Stimulated activated CD4-positive, alpha-beta T cell treated with anti-CD3 and anti-CD28 coated beads, TNF-alpha, amount 100 ng/mL, for 48 hours (primary cell): ENCODE measurements at places on chromosomes 7 and 10.

DNA sequence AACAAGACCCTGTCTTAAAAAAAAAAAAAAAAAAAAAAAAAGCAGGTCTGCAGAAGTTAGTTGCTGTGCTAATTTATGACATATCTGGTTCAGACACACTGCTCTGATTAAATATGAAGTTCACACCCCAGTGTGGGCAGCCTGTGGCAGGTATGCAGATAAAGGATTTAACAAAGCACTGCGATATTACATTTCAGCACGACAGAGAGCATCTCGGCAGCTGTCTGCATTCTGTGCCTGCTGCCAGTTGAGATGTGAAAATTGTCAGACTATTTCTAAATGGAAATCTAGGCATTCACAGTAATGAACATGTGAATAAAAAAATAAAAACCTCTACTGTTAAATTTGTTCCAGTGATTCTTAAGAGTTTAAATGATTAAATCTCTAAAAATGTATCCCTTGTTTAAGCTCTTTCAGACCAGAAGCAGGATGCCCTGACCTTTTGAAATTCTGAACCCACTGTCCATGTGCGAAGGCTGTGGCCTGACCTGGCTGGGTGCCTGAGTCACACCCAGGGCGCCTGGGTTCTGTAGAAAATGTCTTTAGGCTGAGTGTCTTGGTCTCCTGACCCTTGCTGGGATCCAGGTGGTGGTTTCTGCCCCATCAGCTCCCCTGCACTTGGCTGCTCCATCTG, 272.9 kb downstream of the WDR37 start:
- DNase-seq: no peak

GRCh38 chr10:58797356-58797755, 284.7 kb downstream of the BICC1 start:
- DNase-seq: no peak

- no peak for DNase-seq
These were observed 493.1 kb downstream of the XPNPEP1 start for GRCh38 chr10:109430043-109430760.

- no peak for DNase-seq
These were observed 41.2 kb downstream of the CALML3 start for GRCh38 chr10:5565671-5566581.

DNA sequence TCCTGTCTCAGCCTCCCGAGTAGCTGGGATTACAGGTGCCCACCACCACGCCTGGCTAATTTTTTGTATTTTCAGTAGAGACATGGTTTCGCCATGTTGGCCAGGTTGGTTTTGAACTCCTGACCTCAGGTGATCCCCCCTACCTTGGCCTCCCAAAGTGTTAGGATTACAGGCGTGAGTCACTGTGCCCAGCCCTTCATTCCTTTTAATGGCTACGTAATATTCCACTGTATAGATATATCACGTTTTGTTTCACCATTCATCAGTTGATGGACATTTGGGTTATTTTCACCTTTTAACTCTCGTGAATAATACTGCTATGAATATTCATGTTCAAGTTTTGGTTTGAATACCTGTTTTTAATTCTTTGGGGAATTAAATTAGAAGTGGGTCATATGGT, 44.6 kb upstream of the CYCS start:
- DNase-seq: no peak

- DNase-seq: peak; percentile 37
These were observed 28.6 kb downstream of the SMKR1 start for GRCh38 chr7:129530795-129531391.

DNA sequence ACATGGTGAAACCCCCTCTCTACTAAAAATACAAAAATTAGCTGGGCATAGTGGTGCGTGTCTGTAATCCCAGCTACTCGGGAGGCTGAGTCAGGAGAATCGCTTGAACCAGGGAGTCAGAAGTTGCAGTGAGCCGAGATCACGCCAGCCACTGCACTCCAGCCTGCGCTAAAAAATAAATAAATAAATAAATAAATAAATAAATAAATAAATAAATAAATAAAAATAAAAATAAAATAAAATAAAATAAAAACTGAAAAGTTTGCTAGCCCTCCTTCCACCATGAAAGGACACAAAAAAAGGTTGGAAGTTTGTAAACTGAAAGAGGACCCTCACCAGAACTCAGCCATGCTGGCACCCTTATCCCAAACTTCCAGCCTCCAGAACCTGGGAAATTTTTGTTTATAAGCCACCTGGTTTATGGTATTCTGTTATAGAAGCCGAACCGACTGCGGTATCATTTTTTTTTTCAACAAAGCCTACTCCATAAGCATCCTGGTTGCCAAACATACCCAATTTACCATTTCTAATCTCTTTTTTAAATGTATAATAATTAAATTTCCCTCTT, 448.2 kb downstream of the SEMA3D start:
- DNase-seq: no peak

GRCh38 chr7:83502636-83503035, 146.3 kb downstream of the SEMA3E start:
- DNase-seq: no peak

DNA sequence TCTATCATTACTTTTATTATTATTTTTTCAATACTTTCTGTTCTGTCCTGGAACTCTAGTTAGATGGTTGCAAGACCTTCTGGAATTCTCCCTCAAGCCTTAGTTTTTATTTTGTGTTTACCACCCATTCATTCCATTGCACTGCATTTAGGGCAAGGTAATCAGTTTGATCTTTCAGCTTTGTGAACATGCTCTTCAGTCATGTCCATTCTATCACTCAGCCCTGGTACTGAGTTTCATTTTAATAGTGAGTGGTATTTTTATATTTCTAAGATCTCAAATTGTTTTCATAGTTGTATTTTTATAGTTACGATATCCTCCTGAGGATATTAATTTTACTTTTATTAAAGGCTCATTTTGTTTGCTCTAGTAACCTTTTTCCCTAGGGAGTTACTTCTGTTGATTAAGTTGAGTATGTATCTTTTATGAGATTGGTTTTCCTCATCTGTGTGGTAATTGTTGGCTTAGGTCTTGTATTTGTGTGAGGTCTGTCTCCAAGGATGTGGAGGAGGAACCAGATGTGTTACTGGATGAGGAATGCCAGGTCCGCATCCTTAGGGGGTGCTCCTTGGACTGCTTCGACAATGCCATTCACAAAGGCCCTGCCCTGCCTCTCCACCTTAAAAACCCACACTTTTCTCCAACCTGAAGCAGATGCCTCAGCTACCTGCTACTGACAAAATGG, 46.7 kb upstream of the RAB18 start:
- no peak for DNase-seq

- DNase-seq: no peak
These were observed 992.1 kb downstream of the NRG3 start for GRCh38 chr10:82867056-82867455.

GRCh38 chr10:133279326-133280226, 2.9 kb upstream of the ADAM8 start:
- DNase-seq: no peak

- DNase-seq: no peak
These were observed 223.3 kb downstream of the LRMDA start for GRCh38 chr10:75654772-75655171.

GRCh38 chr10:96129387-96130325, at the start of gene ZNF518A:
Gene ZNF518A, plus strand, starts transcription at chr10:96130297. Its CDS starts 26,026 bp downstream, at chr10:96156323.
- peak; percentile 79 for DNase-seq

GRCh38 chr7:158016180-158017097, 571.2 kb downstream of the PTPRN2 start:
- DNase-seq: no peak

- no peak for DNase-seq
These were observed 162.8 kb upstream of the CSTF2T start for GRCh38 chr10:51862149-51862548.

- no peak for DNase-seq
These were observed 9.0 kb upstream of the HSPB1 start for GRCh38 chr7:76293407-76293901.

GRCh38 chr10:4241724-4242345, 456.8 kb upstream of the KLF6 start:
- no peak for DNase-seq

DNA sequence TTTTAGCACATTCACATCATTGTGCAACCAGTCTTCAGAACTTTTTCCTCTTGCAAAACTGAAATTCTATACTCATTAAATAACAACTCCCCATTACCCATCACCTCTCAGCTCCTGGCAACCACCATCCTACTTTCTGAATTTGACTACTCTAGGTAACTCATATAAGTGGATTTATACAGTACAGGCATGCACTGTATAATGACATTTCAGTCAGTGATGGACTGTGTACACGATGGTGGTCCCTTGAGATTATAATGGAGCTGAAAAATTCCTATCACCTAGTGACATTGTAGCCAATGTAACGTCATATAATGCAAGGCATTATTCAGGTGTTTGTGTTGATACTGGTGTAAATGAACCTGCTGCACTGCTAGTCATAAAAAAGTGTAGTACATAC, 60.1 kb downstream of the BTRC start:
- DNase-seq: no peak

GRCh38 chr7:21548491-21548890, 5.7 kb downstream of the DNAH11 start:
- no peak for DNase-seq

GRCh38 chr10:17113889-17114540, 15.6 kb downstream of the CUBN start:
- DNase-seq: no peak

DNA sequence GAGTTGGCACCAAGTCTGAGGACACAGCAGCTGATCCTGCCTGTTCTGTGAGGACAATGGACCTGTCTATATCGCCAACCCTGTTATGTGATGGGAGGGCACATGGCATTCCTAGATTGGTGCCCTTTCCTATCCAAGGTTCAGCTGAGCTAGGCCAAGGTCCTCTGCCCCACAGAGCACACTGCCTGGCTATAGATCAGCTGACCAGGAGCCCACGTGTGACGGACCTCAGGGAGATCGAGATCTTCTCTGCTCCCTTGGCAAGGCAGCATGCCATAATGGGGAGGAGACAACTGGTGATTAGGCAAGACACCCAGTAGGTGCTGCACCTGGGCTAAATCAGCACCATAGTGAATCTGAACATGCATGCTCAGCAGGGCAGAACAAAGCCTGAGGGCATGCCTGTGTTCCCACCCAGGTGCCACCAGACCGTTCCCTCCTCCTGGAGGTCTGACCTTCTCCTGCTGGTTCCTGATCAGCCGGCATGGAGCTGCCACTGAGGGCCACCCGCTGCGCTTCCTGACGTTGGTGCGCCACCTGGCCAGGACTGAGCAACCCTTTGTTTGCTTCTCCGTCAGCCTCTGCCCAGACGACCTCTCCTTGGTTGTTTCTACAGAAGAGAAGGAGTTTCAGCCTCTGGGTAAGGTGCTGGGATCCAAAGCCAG, 93.7 kb downstream of the WDFY4 start:
- DNase-seq: no peak

- no peak for DNase-seq
These were observed 483.6 kb downstream of the INHBA start for GRCh38 chr7:41219276-41219675.

GRCh38 chr10:105387971-105388370, 746.9 kb downstream of the SORCS3 start:
- DNase-seq: no peak

DNA sequence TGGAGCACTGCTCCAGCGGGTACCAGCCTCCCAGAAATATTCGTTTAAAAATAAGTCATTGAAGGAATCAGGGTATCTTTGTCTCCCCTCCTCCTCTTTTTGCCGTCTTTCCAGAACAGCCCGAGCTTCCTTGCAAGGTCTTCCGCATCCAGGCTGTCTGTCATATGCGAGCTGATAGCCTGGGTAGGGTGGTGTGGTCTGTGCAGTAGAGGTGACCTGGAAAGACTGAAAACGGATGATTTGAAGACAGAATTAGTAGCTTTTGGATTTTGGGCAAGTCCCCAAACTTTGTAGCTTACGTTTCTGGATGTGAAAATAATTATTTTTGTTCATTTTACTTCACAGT, 480 bp downstream of the VPS50 start:
- DNase-seq: no peak

DNA sequence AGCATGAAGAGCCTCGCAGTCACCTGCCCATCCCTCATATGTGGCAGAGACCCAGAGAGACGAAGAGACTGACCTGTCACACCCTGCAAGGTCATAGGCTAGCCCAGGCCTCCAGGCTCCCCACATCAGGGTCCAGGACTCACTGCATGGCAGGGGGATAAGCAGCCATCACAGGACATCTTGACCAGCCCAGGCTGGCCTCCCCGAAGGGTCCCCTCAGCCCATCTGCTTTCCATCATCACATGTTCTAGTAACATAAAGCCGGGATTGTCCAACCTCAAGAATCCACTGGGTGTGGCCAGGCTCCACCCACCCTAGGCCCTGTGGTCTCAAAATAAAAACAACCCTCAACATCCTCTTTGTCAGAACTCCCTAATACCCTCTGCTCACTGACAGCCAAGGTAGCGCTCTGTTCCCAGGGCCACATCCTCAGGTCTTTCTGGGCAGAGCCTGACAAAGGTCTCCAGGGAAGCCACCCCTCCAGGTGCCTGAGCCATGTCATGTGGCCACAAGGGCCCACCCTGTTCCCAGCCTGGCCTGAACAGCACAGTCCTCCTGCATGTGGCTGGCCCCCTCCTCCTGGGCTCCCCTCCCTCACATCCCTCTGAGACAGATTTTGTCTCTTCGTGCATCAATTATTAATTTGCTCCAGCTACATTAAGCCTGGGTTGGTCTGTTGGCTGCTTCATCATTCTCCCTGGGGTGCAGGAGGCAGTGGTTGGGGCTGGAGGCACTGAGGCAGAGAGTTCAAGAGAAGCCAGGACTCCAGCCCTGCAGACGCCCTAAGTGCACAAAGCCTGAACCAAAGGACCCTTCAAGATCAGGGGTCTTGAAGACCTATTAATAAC, 131.8 kb upstream of the UNC5B start:
- DNase-seq: no peak

- no peak for DNase-seq
These were observed 477.5 kb upstream of the ADARB2 start for GRCh38 chr10:2214805-2215204.

DNA sequence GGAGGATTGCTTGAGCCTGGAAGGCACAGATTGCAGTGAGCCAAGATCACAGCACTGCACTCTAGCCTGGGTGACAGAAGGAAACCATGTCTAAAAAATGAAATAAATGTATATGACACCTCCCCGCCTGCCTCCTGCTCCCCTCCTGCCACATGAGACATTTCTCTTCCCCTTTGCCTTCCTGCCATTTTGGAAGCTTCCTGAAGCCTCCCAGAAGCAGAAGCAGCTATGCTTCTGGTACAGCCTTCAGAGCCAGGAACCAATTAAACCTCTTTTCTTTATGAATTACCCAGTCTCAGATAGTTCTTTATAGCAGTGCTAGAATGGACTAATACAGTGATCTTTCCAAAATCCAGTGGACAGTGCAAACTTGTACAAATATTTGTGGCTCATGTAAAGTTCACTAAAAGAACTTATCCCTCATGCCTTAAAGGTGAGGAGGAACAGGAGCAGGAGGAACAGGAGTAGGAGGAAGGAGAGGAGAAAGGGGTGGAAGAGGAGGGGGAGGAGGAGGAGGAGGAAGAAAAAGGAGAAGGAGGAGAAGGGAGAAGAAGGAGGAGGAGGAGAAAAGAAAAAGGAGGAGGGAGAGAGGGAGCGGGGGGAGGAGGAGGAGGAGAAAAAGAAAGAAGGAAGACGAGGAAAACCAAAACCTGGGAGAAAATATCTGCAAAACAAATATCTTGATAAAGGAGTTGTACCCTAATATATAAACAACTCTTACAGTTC, 2.8 kb upstream of the ABI1 start:
- no peak for DNase-seq
